ENCODE measurements at places on chromosomes 5 and 9.

DNA sequence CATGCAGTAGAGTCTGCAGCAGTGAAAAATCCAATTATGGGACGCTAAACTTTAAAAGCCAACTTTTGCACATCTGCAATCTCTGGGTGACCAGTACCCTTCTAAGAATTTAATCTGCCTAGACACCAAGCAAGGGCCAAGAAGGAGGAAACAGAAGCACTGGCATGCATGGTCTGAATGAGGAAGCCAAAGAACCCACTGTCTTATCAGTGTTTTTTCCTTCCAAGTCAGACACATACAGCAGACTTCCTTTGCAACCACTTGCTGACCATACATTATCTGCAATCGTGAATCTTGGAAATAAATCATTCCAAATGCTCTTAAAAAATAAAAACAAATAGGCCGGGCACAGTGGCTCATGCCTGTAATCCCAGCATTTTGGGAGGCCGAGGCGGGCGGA is 65.9 kb downstream of the DEPDC1B start:
- DNase-seq = no peak

DNA sequence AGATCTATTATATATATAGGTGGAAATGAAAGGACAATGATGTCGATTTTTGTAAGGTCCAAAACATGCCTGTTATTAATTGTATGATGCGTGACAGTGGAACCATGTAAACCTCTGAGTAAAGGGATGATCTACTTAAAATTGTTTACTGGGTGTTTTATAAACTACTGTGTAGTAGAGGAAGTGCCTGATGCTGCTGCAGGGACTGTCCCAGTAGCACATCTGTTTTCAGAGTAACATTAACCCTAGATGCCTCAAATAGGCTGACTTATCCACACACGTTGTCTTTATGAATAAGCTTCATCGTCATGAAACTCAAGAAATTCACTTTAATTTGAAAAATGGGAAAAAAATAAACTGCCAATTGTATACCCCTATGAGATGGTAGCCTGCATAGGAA is 1.7 kb downstream of the CAMK4 start:
- DNase-seq = no peak

DNA sequence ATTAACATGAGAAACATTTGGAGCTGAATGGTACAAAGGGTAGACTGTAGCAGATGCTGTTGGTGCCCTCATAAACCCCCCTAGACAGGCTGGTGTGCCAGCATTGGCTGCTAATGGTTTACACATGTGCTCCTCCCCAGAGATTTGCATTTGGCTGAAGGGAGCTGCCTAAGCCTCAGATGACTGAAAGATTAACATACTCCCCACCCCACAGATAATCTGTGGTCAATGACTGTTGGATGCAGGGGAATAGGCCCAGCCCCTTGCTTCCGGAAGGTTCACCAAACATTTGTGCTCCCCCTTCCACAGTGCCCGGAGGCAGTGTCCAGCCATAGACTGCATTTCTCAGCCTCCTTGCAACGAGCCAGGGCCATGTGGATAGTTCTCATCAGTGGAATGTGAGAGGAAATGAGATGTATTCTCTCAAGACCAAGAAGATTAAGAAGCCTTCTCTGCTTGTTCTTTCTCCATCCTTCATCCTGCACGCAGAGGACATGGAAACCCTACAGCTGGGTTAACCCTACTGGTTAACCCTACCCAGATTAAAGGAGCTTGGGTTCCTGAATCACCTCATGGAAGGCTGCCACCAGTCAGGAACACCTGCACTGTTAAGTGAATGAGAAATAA is 79.6 kb downstream of the PHAX start:
- no peak for DNase-seq

DNA sequence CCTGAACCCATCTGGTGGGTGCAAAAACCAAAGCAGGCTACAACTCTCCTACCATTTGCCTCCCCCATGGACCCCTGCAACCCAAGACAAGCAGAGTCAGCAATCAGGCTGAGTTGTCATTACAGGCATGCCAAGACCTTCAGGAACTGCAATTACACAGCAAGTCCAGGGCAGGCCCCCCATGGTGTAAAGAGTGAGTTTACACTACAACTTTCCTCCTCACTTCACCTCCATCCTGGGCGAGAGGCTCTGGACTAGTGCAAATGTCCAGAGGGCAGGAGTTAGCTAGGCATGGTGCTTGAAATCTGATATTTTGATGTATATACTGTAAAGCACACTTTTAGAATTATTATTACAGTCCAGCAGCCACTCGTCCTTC is 7.0 kb upstream of the P4HA2 start:
- no peak for DNase-seq

- DNase-seq = no peak
Measured at GRCh38 chr9:130158001-130158400, 14.2 kb upstream of the NCS1 start.

GRCh38 chr5:2803751-2804150 is 52.3 kb upstream of the IRX2 start:
- no peak for DNase-seq

DNA sequence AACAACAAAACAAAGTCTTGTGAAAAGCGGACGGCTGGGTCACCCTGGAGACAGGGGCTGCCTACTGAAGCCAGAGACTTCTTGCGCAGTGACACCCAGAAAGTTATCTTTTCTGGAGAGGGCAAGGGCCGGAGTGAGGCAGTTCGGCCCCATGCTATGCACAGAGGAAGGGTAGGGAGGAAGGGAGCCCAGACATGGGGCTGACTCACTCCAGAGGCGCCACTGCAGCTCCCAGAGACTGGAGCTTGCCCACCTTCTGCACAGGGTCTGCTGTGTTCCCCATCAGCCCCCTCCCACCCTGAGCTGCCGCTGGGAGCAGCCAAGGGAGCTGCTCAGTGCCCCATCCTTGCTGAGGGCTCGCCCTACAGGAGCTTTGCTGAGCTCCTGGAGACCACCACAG is 13.3 kb downstream of the SLC6A3 start:
- no peak for DNase-seq

DNA sequence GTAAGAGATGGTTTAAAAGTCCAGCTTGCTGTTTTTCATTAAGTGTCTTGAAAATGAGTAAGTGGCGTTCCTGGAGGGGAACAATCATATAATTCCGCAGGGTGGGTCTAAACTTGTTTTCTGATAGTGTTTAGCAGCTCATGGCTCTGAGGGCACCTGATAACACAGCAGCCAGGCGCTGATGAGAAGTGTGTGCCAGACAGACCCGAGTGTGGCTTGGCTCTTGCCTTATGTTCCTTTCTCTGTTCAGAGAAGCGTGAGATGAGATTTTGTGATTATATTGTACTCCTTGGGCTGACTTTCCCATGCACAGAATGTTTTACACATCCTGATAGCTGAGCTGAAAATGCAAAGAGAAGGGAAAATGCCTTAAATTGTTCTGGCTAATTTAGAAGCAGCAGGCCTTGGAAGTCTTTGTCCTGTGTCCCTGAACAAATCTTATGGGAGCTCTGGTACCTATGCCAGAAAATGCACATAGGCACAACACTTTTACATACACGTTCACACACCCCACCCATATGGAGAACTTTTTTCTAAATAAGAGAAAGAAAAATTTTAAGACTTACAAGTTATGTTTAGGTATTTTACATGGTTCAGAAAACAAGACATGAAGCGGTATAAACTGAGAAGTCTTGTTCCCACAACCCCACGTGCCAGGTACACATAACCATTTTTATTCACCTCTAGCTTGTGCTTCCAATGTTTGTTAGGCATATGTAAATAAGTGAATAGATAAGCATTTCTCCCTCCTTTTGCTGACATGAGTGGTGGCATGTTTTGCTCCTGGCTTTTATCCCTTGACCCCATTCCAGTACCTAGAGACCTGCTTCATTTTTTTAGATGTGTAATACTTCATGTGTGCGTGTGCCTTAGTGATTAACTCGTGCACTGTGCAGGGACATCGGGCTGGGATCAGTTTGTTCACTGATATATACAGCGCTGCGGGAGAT is 152.2 kb upstream of the OTULINL start:
- DNase-seq = no peak

- no peak for DNase-seq
Measured at GRCh38 chr5:997001-997474, 11.6 kb upstream of the NKD2 start.

DNA sequence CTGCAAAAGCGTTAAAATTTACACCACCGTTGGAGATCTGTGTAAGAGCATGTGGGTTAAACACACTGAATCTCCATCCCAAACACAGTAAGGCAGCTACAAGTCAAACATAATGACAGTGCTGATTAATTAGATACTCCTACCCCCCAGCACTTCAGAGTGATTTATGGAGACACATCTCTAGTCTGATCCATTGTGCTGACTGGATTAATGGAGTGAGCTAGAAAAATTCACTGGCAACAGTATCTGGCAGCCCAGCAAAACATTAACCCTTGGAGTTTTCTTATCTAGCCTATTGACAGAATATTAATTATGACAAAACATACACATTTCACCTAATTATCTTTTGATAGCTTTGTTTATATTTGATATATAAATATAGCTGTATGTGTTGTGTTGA is 188.6 kb upstream of the ISL1 start:
- no peak for DNase-seq

DNA sequence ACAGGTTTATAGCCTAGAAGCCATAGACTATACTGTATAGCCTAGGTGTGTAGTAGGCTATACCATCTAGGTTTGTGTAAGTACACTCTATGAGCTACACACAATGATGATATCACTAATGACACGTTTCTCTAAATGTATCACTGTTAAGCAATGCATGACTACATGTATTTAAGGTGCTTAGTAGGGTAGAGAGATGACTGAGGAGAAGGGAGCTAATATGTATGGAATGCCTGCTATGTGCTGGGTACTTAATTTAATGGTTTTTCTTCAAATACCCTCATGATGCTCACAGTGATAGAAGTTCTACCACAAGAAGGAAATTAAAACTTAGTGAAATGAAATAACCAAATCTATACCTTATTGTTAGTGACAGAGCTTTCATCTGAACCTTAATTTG is 1785.5 kb downstream of the EFNA5 start:
- DNase-seq = no peak

DNA sequence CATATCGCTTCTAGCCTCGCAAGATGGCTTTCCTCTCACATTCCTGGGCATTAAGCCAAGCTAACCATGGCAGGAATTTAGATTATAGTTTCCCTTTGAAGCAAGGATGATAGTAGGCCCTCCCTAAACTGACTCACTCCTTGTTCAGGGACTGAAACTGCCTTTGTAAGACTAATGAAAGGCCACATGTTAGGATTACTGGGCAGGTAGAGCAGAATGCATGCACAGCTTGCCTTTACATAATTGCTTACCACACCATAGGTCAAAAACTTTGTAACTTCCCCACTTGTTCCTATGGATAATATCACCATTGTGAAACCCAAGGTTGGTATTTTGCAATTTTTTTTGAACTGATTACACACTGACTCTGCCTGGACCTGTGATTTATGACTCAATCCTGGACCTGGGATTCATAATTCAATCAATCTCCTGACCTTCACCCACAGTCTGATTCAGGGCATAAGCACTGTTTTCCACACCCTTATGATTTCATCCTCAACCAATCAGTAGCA is 41.0 kb upstream of the PRDM9 start:
- no peak for DNase-seq

GRCh38 chr5:150044329-150044681 is 42.0 kb downstream of the CSF1R start:
- DNase-seq = no peak

DNA sequence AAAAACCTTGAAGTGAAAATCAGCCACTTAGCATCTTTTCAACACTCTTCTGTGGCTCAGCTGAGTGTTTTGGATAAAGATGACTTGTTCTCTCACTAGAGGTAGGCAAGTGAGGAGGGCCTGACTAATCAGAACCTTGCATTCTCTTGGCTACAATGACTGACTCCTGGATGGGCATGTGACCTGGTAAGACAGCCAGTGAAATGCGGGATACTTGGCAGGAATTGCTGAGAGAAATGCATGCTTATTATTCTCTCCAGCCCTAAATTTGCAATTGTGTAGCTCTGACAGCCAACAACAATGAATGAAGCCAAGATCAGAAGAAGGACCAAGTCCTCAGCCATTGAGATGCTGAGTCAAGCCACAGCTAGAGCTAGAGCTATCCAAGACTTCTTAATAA is 490.5 kb upstream of the ZNF608 start:
- DNase-seq = no peak

- no peak for DNase-seq
Measured at GRCh38 chr5:178422400-178422775, 167.8 kb downstream of the COL23A1 start.

- no peak for DNase-seq
Measured at GRCh38 chr5:6633469-6634245, 417 bp downstream of the SRD5A1 start.

GRCh38 chr9:86945728-86946200 is 1.5 kb downstream of the GAS1 start:
- no peak for DNase-seq

GRCh38 chr9:38160613-38161215 is 91.7 kb upstream of the SHB start:
- peak; percentile 24 for DNase-seq

- DNase-seq = no peak
Measured at GRCh38 chr5:112951124-112951702, 25.4 kb upstream of the DCP2 start.

DNA sequence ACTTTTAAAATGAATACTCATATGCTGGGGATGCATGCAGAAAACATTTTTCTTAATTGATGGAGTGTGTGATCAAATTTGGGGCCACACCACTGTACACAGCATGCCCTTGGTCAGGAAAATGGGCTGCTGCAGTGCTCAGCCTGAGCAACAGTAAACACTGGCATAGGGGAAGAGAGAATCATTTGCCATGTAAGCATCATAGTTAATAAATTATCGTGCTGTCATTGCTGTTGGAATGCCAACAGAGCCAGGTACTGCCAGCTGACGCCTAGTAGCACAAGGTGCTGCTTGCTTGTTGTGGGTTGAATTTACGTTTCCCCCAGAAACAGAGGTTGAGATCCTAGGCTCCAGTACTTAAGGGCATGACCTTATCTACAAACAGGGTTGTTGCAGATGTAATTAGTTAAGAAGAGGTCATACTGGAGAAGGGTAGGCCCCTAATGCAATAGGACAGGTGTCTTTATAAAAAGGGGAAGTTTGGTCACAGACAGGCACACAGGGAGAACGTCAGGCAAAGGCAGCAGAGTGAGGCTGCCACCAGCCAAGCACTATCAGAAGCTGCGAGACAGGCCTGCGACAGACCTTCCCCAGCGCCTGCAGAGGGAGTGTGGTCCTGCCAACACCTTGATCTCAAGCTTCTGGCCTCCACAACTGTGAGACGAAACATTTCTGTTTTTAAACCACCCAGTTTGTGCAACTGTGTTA is 25.3 kb downstream of the DAP start:
- no peak for DNase-seq

GRCh38 chr5:76771705-76772405 is 47.0 kb upstream of the F2RL1 start:
- no peak for DNase-seq

DNA sequence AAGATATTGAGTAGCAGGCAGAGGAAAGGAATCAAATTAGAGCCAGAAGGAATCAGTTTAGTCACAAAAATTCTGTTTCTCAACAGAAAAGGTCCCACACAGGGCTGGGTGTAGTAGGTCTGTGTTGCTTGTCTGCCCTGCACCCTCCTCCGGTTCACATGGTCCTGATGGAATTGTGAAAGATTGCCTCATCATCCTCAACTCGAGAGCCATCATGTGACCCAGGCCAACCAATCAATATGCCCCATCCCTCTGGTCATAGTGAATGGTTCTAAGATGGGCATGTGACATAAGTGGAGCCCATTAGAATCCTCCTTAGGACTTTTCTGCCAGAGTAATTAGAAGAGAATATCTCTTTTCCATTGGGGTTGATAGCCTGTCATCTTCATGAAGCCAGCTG is 56.7 kb upstream of the RAD23B start:
- no peak for DNase-seq

Data from stimulated activated CD8-positive, alpha-beta memory T cell treated with anti-CD3 and anti-CD28 coated beads, Interleukin-15, amount 100 ng/mL, for 1 hour (primary cell).